HCEC 1CT (cell line): ENCODE measurements at places on chromosomes 1 and 21.

DNA sequence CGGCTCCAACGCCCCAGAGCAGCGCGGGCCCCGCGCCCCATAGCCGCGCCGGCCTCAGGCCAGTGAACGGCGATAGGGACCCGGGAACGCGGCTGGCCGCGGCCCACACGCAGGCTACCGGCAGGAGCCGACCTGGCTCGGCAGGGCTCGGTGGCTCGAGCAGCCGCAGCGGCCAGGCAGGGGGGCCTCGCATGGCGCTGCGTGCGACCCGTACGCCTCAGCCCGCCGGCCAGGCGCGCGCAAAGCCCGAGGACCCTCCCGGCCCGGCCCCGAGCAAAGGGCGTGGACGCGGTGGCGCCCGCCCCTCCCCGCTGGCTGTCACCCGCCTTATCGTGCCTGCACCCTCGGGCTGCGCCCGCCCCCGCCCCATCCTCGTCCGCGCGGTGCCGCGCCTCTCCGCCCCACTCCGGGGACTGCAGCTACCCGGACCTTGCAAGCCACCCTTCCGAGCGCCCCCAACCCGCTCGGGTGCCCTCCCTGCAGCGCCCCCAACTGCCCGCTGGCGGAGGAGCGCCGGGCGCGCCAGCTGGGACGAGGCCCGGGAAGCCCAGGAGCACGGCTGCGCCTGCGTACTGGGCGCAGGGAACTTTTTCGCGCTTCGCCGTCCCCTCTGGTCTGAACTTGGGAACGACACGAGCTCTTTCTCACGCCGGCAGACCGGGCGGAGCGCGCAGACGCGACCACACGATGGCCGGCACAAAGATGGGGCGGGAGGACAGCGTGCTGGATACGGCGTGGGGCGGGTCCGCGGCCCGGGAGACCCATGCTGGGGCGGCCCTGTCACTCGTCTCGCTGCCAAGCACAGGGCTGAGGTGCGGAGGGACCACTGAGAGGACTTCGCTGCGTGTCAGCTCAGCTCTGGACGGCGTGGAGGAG lies at the start of gene ABCB10:
TSS of gene ABCB10 (minus strand) at position 248 of the 876 bp plus-strand sequence. CDS start at position 193, 55 bp downstream.
- peak; percentile 98 for DNase-seq

- no peak for DNase-seq
Measured at GRCh38 chr1:119492763-119493162, 14.2 kb upstream of the HSD3B1 start.

DNA sequence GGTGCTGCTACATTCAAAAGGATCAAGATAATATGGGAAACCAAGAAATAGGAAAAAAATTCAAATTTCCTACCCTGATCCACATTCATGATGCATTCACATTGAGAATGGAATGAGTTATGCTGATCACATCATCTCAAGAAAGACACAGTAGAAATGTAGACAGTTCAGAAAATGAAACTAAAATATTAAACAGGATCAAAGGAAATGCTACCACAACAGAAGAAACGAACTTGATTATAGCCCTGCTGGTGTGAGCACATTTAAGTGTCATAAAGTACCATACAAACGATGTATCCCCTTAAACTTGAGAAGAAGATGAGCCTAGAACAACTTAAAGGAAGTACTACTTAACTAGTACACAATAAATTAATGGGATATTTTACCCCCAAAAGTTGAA lies 21.3 kb downstream of the SYDE2 start:
- no peak for DNase-seq

DNA sequence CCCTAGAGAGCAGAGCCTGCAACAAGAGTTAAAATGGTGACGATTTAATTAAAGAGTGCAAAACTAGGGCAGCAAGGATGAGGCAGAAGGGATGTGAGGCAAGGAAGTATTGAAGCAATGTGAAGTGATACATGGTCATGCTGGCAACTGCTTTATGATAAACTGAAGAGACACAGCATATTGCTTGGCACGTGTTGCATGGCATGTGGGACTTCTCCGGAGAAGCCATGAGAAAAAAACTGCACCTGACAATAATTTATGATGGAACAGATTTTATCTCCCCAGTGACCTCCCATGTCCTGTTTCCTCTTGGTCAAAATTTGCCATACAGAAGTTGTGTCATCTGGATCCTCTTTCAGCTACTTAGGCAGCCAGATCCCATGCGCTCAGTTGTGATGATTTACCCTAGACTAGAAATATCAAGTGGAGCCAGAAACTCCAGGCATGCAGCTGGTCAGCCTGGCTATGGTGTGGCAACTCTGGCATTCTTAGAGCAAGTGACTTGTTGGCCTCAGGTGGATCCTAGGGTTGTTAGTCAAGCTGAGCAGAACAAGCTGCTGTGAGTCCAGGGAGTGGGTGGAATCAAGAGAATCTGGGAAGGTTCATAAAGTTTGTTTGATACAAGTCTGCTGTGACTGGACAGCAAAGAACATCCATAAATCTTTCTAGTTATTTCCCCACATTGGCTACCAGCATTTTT lies 611.4 kb upstream of the USP24 start:
- DNase-seq, result no peak

DNA sequence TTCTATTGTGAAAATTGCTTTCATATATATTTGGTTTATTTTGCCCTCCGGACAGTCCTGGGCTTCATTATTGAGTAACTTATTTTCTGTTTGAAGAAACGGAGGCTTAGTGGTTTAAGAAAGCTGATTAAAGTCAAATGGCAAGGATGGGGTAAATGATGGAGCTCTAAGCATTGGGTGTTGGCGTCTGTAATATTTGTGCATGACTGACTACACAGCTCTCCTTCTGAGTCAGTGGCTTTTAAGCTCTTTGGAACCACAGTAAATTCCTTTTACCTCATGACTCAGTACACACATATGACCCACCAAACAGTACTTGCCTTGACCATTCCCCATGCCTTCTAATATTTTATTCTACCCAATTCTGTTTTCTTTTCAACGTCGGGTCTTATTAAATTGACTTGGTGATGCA lies 21.0 kb downstream of the B3GALT5 start:
- peak; percentile 34 for DNase-seq

DNA sequence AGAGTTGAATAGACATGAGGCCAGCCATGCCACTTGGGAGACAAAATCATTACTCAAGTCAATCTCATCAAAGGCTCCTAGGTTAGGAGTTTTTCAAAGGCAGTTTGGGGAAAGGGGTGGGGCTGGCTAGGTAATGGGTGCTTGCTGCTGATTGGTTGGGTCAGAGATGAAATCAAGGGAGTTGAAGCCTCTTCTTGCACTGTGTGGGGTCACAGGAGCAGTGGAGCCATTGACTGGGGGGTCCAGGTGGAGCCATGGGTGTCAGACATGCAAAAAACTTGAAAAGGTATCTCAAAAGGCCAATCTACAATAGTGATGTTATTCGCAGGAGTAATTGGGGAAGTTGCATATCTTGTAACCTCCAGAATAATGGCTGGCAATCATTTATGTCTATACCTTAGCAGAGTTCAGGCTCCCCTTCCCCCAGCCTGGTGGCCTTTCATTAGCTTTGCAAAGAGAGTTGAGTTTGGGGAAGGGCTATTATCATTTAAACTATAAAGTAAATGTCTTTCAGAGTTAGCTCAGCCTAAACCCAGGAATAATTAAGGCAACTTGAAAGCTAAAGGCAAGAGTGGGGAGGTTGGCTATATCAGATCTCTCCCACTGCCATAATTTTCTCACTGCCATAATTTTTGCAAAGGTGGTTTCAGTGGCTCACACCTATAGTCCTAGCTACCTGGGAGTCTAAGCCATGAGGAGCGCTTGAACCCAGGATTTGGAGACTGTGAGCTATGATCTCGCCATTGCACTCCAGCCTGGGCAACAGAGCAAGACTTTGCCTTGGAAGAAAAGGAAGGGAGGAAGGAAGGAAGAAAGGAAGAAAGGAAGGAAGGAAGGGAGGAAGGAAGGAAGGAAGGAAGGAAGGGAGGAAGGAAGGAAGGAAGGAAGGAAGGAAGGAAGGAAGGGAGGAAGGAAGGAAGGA lies 7.8 kb upstream of the PINK1 start:
- no peak for DNase-seq

DNA sequence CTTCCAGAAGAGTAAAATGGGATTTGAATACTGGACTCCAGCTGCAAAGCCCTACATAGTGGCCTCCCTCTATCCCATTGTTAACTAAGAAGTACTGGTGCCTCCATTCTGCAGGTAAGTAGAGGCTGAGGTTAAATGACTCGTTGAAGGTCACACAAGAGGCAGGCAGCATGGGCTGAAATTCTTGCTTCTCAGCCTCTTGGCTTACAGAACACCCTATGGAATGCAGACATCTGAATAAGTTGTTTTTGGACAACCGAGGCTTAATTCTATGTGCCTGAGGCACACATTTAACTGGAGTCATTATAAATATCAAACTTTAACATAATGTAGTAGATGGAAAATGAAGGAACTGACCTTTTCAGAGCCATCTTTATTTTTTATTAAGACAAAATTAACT lies 5.7 kb downstream of the DNAJC11 start:
- peak; percentile 5 for DNase-seq

- DNase-seq, result no peak
Measured at GRCh38 chr1:168141871-168142385, 5.2 kb upstream of the GPR161 start.

DNA sequence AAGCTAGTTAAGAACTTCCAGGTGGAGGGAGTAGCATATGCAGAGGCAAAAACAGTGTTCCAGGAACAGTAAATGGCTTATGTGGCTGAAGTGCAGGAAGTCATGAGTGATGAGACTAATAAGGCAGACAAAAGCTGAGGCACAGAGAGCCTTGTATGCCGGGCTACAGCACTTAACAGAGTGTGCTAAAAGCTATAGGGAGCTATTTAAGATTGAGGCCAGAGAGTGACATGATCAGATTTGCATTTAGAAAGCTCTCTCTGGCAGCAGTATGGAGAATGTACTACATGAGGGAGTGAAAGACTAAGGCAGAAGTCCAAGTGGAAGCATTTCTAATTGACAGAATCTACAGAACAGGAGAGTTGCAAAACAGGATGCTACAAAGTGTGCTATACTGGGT lies 38.6 kb downstream of the WASF2 start:
- DNase-seq, result no peak

DNA sequence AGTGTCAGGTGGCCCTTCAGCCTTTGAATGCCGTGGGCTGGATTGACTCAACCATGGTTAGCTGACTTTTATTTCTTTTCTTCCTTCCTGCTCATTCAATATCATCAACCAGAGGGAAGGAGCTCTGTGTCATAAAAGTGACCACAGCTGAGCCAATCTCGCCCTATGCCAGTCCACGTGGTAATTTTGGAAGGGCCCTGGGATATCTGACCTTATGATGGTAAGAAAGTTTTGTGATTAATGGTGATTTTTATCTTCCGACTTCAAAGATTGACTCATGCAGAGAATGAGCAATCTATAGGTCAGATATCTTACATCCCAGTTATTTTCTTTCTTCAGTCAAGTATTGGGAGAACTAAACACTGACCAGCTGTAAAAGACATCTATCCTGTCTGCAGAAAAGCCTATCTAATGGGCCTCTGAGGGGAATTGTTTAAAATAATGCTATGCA lies 170.3 kb downstream of the ZC3H11B start:
- DNase-seq, result peak; percentile 71

GRCh38 chr1:65421351-65422025 lies 1.0 kb downstream of the LEPR start:
- peak; percentile 35 for DNase-seq

DNA sequence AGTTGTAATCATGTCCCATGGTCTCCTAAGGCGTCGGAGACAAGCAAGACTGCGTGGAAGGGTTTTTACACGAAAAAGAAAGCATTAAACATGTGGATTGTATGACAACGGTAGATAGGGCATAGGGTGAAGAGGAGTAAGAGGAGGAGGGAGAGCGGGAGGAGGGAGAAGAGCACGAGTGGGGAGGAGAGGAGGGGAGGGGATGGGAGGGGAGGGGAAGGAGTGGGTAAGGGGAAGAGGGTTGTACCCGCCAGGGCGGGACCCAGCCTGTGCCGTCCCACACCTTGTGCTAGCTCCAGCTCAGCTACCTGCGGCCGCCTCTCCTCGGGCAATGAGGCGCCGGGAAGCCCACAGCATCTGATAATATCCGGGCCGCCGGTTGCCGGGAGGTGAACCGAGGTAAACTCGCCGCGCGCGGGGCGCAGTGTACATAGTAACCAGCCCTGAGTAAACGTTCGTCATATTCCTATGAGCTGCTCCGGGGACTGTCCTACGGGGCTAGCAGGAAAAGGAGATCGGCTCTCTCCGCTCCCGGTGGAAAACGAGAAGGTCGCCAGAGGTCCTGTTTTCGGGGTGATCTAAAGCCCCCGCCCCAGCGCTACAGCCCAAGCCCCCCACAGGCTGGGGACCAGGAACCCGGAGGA lies 449 bp upstream of the RCAN3 start:
- DNase-seq, result peak; percentile 64

DNA sequence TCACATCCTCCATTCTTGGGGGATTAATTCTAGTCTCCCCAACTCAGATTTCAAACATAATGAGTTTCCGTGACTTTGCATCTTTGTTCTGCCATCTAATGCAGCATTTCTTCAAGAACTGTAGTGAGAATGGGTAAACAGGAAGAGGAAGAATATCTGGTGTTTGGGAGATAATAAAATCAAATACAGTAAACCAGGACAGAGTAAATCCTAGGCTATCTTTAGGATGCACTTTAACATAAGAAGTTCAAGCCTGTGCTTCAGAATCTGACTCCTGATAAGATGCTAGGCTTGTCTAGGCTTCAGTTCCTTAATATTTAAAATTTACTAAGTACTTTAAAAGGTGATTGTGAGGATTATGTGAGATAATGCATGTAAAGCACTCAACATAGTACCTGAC lies 27.9 kb downstream of the PATJ start:
- DNase-seq, result no peak

DNA sequence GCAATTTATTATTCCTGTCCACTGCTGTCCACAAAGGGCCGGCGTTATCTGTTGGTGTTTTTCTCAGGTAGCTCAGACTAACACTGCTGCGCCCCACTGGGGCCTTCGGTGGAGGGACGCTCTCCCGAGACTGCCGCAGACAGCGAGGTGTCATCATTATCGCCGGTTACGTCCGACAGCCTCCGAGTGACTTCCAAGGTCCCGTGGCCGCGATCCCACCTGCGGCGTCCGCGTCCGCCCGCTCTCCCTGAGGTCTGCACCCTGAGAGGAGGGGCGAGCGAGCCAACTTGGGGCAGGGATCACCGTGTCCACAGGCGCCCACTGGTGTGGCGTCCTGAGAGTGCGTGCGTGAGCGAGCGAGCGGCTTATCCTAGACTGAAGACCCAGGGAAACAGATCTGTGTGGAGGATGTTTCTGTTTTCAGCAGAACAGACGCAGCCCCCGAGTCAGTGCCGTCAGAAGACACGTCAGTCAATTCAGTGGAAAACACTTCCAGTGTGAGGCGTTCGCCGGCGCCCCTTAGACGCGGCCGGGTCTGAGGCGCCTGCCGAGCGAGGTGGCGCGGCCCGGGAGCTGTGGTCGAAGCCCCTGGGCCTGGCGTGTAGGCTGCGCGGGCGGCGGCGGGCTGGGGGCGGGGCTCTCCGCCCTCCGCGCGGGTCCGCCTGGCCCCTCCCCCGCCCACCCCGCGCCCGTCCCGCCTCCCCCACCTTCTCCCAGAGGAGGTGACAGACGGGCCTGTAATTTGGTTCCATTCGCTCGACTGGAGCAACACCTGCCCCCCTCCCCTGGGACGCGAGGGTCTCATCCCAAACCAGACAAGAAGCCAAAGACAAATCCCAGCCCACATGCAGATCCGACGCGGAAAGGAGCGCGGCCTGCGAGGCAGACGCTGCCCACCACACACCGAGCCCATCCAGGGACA lies 12.6 kb downstream of the NHLH2 start:
- peak; percentile 10 for DNase-seq

GRCh38 chr1:211527006-211527405 lies 35.0 kb upstream of the RD3 start:
- no peak for DNase-seq

- peak; percentile 61 for DNase-seq
Measured at GRCh38 chr1:2314273-2314802, 77.0 kb downstream of the MORN1 start.
